ENCODE measurements at places on chromosomes 6 and 20.

DNA sequence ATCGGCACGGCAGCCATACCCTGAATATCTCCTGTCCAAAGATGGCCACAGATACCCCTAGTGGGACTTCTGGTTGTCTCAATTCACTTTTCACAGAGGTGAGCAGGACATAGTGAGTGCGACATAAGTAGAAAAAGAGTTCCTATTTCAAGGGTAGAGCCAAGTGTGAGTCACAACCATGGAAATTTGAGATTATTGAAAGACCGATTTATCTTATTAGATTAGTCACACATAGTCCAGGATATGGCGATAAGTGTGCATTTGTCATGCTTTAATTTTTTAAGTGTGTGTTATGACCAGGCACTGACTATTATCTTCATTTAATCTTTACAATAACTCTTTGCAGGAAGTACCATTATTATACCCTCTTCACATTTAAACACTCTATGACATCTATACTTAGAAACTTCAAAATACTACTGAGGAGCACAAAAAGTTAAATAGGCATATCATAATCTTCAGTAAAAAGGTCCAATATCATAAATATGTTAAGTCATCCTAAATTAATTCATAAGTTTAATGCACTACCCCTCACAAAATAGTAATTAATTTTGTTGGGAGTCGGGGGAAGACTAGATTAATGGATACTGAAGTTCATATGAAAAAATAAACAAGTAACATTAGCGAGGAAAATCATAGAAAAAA is 13.4 kb upstream of the TNFAIP3 start:
- DNase-seq = no peak

- DNase-seq = no peak
These were observed 189.0 kb upstream of the CCN2 start for GRCh38 chr6:132140189-132140588.

- DNase-seq = no peak
These were observed 109.8 kb downstream of the CHD6 start for GRCh38 chr20:41508335-41508734.

GRCh38 chr6:52108128-52108527 is 20.7 kb upstream of the PKHD1 start:
- DNase-seq = no peak

GRCh38 chr6:106431972-106432371 is 71.5 kb downstream of the CRYBG1 start:
- DNase-seq = no peak

- DNase-seq = no peak
These were observed 42.0 kb downstream of the ADTRP start for GRCh38 chr6:11736601-11737000.

GRCh38 chr6:31968791-31969711 is 2.9 kb downstream of the DXO start:
- no peak for DNase-seq

DNA sequence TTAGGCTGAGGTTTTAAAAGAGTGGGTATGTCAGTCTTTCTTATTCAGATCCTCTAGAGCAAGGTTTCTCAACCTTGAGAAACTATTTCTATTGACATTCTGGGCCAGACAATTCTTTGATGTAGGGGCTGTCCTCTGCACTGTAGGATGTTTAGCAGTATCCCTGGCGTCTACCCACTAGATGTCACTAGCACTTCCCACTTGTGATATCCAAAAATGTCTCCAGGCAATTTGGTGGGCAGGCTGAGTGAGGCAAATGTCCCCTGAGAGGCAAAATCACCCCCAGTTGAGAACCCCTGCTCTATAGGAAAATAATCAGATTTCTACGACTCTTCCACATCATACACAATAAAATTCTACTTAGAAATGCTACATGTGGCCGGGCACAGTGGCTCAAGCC is 7.7 kb upstream of the ZKSCAN8 start:
- DNase-seq = no peak

DNA sequence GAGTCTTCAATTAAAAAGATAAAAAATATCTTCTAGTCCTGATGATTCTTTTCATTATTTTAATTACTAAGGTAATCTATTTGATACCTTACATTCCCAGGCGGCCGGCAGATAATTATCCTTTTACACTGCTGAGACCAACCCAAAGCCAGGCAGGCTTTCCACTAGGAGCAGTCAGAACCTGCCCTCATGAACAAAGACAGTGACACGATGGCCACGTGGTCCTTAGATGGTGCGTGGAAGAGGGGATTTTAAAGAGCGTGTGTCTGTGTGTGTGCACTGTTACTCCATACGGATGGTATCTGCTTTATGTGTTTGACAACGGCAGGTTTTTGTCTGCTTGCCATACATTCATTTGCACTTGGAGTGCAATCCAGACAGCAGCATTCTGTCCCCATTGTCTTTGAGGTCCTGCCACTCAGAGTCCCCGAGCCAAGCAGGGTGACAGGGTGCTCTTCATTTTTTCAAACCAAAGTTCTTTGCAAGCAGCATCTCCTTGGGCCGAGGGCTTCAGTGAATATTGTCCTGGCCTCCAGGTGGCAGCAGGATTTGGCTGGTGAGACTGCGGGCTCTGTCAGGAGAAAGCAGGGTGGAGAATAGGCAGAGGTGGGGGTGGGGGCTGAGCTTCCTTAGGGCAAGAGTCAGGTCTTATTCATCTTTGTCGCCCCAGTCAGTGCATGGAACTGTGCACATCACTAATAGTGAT is 260.5 kb downstream of the NRN1 start:
- no peak for DNase-seq

- no peak for DNase-seq
These were observed 665.6 kb downstream of the DHX35 start for GRCh38 chr20:39627765-39628164.

GRCh38 chr6:164014346-164015087 is 600.0 kb downstream of the QKI start:
- DNase-seq = no peak

- no peak for DNase-seq
These were observed 36.4 kb downstream of the CSNK2A1 start for GRCh38 chr20:507006-507758.

GRCh38 chr6:47262231-47262630 is 47.5 kb downstream of the TNFRSF21 start:
- no peak for DNase-seq

DNA sequence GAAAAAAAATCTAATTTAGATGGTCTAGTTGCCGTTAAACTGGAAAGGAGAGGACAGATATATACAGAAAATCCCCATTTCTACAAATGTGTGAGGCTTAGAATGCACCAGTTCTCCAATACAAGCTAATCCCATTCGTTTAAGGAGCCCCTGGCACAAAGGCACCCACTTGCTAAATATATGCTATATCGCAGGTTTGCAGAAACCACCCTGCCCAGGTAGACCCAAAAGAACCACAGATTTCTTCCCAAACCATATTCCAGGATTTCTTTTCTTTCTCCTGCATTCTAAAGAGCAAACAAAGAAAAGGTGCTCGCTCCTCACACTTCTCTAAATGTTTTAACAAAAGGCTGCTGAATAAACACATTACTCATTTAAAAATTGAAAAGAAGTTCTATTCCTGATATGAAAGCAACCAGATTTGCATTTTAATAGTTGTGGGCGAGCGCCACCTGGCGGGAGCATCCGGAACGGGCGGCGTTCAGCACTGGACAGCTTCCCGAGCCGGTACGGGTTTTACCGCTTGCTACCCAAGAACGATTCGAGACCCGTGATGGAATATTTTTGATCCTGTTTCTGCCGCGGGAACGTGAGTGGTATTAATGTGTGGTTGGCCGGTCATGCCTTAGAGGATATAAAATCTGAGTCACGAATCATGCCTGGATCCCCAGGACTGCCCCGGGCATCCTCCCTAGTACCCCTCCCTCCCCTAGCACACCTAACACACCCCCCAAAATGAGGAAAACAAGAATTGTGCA is 2.1 kb downstream of the PTPRT start:
- no peak for DNase-seq

GRCh38 chr20:44904377-44904776 is 5.5 kb upstream of the PABPC1L start:
- no peak for DNase-seq

GRCh38 chr6:30741789-30742315 is 635 bp downstream of the FLOT1 start:
- DNase-seq = no peak

- DNase-seq = no peak
These were observed 27.0 kb downstream of the ZNF292 start for GRCh38 chr6:87182321-87182720.

DNA sequence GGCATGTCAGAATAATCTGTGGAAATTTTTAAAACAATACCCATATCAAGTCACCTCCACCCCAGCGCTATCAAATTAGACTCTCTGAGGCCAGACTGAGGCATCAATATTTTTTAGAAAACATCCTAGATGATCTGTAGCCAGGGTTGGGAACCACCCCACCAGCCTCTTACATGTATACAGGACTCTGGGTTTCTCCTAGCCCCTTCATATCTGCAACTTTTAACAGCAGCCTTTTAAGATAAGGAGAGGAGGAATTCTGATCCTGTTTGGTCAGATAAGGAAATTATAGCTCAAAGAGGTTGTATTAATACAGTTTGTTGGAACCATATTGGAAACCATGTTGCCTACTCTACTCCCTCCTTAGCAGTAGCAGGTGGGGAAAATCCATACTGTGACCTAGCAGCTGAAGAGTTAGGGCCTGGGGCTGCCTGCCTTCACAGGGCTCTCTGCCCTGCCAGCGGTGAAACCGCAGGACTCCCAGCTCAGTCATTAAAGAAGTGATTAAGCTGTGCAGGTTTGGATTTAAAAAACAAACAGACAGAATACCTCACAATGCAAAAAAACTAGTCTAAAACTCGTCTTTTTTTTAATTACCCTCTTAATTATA is 30.0 kb downstream of the BRPF3 start:
- no peak for DNase-seq

DNA sequence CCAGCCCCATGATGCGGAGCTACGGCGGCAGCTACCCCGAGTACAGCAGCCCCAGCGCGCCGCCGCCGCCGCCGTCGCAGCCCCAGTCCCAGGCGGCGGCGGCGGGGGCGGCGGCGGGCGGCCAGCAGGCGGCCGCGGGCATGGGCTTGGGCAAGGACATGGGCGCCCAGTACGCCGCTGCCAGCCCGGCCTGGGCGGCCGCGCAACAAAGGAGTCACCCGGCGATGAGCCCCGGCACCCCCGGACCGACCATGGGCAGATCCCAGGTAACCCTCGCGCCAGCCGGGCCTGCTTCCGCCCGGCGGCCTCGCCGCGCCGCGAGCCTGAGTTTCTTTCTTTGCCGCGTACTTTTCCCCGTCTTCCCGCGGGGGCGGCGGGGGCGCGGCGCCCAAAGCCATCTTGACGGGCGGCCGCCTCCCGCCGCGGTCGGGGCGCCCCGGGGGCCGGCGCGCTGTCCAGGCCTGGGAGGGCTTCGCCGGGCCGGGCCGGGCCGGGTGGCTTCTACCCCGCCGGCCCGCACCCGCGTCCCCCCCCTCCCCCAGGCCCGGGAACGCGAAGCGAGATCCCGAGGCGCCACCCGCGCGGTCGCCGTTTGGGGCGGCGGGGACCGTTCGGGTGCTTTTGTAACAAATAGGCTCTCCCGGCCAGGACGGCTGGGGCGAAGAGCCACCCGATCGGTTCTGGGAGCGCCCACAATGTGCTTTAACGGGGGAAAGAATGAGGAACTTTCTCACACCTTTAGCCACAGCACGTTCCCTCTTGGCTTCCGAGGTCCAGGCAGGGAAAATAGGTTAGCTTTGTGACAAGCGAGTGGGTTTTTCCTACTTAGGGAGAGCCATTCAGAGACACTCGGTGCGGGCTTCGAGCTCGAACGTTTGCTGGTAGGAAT is 2.3 kb downstream of the ARID1B start:
- DNase-seq = no peak

- no peak for DNase-seq
These were observed 16.4 kb upstream of the UQCC2 start for GRCh38 chr6:33727932-33728331.

Data from NCI-H1436 treated with DMSO at 0.1 percent for 48 hours (cell line).